ENCODE measurements at places on chromosomes 16 and 17.

GRCh38 chr17:2051061-2051932 is 3.6 kb upstream of the HIC1 start:
- no peak for DNase-seq

- DNase-seq = no peak
These were observed 150.6 kb upstream of the TNRC6C start for GRCh38 chr17:77807746-77808441.

DNA sequence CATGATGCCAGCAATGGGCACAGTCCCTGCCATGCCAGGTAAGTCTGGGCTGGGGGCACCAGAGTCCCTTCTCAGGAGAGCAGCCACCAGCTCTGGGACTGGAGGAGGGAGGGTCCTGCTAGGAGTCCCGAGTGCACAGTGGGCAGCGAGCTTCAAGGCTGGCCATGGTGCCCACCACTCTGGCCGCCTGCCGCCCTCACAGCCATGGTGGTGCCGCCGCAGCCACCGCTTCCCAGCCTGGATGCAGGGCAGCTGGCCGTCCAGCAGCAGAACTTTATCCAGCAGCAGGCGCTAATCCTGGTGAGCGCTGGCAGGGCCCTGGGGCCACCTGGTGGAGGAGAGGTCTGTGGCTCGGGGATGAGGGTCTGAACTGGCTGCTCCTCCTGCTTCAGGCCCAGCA is 17.9 kb upstream of the SMIM5 start:
- DNase-seq = no peak

GRCh38 chr17:42985225-42985624 is 4.9 kb downstream of the RUNDC1 start:
- no peak for DNase-seq

DNA sequence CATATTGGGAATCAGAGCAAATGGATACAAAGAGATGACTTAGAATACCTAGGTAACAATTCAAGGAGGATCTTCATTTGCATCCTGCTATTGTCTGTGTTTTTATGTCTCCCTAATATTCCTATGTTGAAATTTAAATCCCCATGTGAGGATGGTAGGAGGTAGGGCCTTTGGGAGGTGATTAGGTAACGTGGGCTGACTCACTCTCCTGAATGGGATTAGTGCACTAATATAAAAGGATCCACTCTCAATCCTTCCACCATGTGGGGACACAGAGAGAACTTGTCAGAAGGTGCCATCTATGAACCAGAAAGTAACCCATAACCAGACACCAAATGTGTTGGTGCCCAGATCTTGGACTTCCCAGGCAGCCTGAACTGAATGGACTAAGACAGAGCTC is 83.4 kb downstream of the CDH8 start:
- DNase-seq = no peak

- DNase-seq = no peak
These were observed 4.9 kb downstream of the PTRH2 start for GRCh38 chr17:59702304-59702703.

GRCh38 chr17:44389281-44389680 is at the start of gene ITGA2B:
TSS of gene ITGA2B (minus strand) at chr17:44389649. CDS start at chr17:44389473, 176 bp downstream.
- no peak for DNase-seq

GRCh38 chr16:71526111-71526631 is at the start of gene CHST4:
TSS of gene CHST4 (plus strand) at chr16:71526426. CDS start at chr16:71536678, 10,252 bp downstream.
- peak; percentile 20 for DNase-seq

DNA sequence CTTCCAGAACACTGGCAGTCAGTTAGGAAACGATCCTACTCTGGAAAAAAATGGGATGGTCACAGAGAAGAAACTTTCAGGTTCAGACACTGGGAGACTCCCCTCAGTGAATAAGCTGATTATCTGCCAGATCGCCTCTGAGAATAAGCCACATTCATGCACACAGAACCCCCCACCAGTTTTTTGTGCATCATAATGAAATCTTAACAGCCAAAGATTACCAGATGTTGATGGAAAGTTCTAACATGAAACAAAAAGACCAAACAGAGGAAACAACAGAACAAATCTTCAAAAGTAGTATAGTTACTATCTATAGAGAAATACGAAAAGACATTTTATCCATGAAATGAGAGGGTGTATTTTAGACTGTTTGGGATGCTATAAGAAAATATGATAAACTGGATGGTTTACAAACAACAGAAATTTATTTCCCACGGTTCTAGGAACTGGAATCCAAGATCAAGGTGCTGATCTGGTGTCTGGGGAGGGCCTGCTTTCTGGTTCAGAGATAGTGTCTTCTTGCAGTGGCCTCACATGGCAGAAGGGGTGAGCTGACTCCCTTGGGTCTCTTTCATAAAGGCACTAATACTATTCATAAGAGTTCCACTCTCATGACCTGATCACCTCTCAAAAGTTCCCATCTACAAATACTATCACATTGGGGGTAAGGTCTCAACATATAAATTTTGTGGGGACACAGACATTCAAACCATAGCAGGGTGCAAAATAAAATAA is 8.0 kb upstream of the AMZ2 start:
- DNase-seq = no peak

DNA sequence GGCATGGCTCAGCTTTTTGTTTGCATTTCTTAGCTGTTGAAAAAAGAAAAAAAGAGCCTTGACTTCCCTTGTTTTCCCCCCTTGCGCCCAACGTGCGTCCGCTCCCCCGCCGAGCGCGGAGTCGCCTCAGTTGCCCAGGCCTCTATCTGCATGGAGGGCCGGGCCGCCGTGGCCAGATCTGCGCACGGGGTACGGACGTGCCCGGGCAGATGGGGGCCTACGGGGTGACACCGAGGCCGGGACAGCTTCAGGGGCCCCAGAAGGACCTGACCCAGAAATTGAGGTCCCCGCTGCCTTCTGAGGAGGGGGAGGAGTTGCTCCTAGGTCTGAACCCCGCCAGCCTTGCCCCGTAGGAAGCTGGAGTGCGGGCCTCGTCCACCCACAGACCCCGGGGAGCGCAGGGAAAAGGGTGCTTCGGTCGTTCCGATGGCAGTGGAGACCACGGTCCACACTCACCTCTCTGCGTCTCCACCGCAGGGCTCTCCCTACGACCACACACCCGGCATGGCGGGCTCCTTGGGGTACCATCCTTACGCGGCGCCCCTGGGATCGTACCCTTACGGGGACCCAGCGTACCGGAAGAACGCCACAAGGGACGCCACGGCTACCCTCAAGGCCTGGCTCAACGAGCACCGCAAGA is 1.5 kb downstream of the IRX5 start:
- DNase-seq = no peak

DNA sequence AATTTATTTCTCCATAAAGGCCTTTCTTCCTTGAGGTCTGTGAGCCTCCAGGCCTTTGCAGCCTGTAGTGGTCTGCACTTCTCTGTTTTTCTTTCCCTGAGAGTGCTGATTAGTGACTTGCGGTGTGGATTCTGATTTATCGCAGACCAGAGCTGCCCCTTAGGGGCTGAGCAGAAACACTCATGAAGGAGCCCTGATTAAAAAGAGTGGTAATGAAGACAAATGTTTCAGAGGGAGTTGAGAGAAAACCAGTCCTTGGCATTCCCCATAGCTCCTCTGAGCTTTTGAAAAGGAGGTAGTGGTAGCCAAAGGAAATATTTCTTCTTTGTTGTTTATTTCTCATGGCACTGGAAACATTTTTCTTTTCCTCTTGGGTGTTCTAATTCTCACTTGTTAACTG is 268.1 kb upstream of the TBX2 start:
- no peak for DNase-seq

DNA sequence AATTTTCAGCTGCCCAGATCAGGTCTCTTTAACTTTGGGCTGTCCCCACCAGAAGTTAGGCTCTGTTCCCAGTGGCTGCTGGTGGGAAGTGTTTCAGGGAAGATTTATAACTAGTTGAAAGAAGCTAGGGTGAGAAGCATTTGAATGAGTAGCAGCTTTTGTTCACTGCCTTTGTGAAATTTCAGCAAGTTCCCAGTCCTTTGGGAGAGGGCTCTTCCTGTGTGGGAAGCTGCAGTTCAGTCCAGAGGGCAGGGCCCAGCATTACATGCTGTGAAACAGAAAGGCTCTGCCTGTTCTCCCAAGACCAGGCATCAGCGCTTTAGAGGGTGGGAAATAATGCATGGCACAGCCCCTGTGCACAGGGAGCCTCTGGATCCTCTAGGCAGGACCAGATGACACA is 17.8 kb downstream of the PROCA1 start:
- DNase-seq = no peak

GRCh38 chr16:83515395-83515794 is 292.4 kb upstream of the HSBP1 start:
- DNase-seq = no peak

- DNase-seq = peak; percentile 6
These were observed 172.5 kb downstream of the RPTOR start for GRCh38 chr17:80716986-80717719.

DNA sequence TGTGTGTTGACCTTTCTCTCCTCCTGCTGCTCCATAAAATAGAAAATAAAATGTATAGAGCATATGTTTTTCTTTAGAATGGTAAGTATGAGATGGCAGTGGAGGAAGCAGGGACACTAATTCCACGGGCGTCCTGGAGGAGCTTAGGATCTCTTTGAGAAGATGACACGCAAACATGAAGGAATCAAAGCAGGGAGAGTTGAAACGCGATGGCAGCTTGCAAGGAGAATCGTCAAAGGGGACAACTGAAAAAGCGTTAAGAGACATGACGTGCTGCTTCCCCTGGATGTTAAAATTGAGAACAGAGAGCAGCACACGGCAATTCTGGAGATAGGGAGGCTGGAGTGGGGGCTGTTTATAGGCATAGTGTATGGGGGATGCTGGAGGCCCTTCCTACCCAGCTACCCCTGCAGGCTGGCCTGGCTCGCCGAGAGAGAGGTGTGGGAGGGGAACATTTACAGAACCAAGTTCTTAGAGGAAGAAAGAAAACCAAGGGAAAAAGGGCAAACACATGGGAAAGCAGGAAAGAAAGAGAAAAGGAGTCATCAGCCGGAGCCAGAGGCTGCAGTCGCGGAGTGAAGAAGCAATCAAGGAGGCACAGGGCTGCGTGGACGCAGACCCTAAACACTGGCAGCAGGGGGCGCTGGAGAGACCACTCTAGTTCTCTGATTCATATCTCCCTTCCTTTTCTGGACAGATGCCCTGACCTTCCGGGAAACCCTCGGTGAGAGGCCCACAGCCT is 55.8 kb downstream of the MYH13 start:
- DNase-seq = peak; percentile 32

GRCh38 chr16:85172455-85173145 is 60.3 kb upstream of the CIBAR2 start:
- no peak for DNase-seq

DNA sequence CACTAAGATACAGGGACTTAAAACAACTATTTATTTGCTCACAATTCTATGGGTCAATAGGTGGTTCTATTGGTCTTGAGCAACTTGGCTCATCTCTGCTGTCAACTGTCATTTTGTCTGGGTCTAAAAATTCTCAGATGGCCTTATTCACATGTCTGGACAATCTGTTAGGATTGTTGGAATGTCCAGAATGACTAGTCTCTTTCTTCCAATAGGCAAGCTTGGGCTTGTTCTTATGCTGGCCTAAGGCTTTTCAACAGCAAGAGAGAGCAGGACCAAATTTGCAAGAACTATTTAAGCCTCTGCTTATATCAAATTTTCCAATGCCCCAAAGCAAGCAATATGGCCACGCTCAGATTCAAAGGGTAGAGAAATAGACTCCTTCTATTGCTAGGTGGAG is 240.9 kb downstream of the KIF2B start:
- no peak for DNase-seq

DNA sequence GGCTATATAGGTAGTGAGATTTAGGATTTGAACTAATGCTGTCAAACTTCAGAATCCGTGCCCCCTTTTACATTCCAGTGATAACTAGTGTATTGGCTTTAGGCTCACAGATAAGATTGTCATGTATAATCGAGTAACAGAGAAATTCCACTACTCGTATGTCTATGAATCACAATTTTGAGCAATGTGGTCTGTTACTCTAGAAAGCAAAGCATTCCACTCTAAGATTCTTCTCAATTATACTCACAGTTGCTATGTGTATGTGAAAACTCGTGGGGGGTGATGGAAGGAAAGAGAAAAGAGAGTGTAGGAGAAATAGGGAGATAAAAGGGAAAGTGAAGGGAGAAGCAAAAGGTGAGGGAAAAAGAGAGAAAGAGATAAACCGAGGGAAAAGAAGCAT is 1175.1 kb upstream of the GOT2 start:
- DNase-seq = no peak

- peak; percentile 31 for DNase-seq
These were observed 204.9 kb downstream of the PRKCA start for GRCh38 chr17:66507103-66507923.

DNA sequence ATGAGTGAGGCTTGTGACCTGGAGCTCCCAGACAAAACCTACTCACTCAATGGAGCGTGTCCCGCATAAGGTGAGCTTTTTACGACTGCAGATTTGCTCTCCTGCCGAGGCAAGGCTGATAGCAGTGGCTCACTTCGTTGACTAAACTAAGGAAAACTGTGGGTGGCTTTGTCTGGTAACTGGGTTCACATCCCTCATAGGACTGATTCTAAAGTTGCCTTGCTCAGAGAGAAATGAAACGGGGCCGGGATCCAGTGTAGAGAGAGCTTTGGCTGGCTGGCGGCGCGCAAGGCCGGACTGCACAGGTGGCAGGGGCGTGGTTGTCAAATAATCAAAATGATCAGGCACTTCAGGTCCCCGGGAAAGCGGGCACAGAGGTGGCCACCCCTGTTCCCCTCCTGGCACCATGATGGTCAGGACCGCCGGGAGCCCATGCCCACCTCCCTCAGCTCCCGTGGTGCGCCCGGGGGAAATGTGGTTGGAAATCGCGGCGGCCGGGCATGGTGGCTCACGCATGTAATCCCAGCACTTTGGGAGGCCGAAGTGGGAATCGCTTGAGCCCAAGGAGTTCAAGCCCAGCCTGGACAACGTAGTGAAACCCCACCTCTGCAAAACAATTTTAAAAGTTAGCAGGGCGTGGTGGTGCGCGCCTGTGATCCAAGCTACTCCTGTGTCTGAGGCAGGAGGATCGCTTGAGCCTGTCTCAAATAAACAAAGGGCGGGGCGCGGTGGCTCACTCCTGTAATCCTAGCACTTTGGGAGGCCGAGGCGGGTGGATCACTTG is 26.6 kb upstream of the OR1F1 start:
- no peak for DNase-seq

DNA sequence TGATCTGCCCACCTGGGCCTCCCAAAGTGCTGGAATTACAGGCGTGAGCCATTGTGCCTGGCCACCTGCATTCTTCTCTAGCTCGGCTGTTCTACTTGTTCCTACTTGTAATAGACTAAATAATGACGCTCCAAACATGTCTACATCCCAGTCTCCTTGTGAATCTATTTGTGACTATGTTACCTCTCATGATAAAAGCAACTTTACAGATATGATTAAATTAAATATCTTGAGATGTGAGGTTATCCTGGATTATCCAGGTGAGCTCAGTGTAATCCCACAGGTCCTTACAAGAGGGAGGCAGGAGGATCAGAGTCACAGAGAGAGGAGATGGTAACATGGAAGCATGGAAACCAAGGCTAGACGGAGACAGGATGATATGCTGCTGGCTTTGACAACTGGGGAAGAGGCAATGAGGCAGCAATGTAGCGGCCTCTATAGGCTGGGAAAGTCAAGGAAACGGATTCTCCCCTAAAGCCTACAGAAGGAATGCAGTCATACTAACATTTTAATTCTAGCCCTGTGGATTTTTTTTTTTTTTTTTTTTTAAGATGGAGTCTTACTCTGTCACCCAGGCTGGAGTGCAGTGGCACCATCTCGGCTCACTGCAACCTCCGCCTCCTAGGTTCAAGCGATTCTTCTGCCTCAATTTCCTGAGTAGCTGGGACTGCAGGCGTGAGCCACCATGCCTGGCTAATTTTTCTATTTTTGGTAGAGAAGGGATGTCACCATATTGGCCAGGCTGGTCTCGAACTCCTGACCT is 5.0 kb upstream of the LASP1 start:
- DNase-seq = no peak

Measured in HS-5 (cell line).